NCI-H2029 (cell line): ENCODE measurements at places on chromosomes 3 and 15.

GRCh38 chr3:144039661-144040060, 68.0 kb downstream of the DIPK2A start:
- DNase-seq, result no peak

GRCh38 chr15:40366457-40367370, 8.7 kb downstream of the DISP2 start:
- peak; percentile 22 for DNase-seq

GRCh38 chr3:56854856-56855611, 53.3 kb upstream of the ARHGEF3 start:
- no peak for DNase-seq

DNA sequence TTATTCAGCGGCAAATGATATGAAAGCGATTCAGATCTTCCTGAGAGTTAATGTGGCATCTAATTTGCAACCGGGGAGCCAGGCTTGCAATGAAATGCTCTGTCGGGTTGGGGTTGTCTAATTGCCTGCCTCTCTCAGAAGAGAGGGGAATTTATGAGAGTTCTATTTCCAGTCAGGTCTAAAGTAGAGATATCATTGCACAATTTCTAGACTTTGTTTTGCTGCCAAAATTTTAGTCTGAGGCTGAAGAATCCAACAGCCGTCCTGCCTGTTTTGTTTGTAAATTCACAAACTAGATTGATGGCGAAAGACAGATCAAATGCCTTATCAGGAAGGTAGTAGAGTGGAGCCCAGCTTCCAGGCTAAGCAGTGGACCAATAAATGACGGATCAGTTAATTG, 610 bp downstream of the LIPC start:
- DNase-seq, result no peak

DNA sequence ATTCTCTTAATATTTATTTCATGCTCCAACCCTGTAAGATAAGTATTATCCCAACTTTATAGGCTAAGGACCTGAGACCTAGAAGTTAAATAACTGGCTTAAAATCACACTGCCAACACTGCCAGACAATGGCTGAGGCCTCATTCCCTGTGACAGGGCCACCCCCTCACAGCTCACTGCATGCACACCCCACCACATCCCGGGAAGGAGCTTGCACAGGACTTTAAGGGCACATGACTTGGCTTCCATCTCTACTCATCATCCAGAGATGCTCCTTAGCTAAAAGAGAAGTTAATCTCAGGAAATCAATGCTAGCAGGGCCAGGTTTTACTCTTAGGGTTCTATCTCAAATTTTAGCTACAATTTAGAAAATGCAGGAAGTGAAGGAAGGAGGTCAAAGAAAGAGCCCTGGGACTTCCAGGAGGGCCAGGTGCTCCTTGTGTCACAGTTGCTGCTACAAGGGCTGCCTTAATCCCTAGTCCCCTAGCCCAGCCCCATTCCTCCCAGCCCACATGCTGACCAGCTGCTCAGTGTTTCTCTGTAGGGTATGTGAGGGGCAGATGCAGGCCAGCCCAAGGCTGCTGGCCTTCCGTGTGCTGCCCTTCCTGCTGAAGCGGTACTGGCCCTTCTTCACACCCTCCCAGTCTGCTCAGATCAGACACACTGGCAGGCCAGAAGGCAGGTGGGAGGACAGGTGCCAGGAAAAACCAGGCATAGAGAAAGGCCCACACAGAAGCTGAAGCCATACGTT, 53.5 kb downstream of the WWTR1 start:
- DNase-seq, result no peak

DNA sequence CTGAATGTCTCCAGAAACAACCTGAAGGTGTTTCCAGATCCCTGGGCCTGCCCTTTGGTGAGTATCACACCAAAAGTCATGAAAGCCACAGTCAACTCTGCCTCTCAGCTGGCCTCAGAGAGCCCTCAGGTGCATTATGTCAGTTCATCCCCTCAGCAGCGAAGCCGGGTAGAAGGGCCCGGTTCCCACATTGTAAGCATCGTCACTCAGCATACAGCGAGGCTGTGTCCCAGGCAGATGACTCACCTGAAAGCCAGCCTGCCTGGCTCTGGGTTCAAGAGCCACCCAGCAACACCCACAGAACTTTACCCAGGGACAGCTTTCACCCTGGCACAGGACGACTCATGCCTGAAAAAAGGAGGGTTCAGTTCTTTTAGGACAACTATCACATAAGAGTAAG, 91.6 kb downstream of the LRRK1 start:
- DNase-seq, result no peak

GRCh38 chr3:178325330-178325729, 210.9 kb upstream of the KCNMB2 start:
- DNase-seq, result peak; percentile 5

GRCh38 chr3:62817678-62818077, 57.5 kb downstream of the CADPS start:
- DNase-seq, result no peak

DNA sequence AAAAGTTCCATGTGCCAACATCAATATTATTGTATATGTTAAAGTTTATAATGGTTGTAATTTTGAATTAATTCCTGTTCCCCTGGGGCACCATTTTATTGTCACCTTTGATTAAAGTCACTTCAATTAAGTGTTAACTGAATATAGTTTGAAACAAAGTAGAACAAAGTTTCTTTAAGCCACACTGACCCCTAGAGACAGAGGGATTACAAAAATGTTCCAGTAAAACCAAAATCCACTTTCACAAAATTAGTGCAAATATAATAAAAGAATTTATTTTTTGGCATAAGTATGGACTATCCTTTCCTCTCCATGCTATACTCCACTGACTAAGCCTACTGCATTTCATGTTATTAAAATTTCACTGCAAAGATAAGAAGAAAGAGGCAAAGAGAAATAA, 123.9 kb downstream of the ZMAT3 start:
- no peak for DNase-seq

DNA sequence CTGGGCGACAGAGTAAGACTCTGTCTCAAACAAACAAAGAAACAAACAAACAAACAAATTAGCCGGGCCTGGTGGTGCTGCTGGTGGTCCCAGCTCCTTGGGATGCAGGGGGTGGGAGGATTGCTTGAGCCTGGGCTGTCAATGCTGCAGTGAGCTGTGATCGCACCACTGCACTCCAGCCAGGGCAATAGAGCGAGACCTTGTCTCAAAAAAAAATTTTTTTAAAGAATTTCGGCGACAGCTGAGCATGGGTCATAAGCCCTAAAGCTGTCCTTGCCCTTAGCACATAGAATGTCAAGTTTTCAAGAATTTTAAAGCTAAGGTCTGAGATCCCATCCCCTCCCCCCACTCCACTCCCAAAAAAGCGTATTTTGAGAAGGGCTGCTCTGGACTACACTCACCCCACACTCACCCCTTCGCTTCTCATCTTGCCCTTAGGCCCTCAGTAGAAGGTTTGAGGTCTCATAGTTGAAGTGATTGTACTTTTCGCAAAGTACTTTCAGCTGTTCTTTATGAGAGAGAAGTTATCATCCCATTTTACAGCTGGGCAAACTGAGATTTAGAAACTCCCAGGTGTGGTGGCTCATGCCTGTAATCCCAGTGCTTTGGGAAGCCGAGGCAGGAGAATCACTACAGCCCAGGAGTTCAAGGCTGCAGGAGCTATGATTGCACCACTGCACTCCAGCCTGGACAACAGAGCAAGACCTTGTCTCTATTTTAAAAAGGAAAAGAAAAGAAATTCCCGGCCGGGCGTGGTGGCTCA, 34.3 kb upstream of the FLNB start:
- no peak for DNase-seq

DNA sequence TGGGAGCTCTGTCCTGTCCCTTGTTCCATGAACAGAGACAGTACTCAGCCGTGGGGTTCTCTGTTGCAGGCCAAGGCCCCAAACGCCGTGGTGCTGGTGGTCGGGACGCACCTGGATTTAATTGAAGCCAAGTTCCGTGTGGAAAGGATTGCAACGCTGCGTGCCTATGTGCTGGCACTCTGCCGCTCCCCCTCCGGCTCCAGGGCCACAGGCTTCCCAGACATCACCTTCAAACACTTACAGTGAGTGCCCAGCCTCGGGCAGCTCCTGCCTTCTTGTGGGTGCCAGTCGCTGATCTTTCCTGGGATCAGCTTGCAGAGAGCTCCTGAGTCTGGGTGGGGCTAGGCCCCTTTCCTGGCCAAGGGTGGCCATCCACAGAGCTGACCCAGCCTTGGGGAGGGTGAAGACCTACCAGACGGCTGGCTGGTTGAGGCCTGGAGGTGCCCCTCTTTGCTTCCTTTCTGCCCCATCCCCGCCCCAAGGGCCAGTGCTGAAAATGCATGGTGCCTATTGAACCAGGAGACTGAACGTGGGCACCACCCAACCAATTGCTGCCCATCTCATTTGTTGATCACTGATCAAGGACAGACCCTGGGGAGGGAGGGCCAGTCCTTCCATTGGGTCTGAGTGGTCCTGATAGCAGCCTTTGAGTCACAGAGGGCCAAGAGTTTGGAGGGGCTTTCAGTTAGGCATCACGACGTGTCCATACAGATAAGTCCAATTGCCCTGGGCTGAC, 106.9 kb downstream of the LRRK1 start:
- no peak for DNase-seq

DNA sequence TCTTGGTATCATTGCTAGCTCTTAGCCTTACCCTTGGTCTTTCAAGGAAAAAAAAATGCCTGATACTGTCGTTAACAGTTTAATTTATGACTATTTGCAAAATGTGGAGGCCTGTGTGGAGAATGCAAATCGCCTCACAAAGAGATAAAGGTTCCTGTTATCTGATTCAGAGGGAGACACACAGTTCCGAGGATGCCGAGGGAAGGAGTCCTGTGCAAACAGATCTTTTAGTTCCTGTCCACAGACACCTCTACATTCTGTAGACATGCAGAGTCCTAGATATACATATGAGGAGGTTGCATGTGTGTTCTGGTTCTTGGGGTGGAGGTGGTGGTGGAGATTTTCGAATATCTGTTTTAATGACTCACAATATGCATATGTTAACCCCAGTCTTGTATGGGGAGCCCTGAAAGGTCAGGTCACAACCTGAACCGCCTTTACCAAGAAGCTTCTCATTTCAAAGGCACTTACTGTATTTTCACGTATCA, 5.7 kb downstream of the NR2F2 start:
- DNase-seq, result no peak

DNA sequence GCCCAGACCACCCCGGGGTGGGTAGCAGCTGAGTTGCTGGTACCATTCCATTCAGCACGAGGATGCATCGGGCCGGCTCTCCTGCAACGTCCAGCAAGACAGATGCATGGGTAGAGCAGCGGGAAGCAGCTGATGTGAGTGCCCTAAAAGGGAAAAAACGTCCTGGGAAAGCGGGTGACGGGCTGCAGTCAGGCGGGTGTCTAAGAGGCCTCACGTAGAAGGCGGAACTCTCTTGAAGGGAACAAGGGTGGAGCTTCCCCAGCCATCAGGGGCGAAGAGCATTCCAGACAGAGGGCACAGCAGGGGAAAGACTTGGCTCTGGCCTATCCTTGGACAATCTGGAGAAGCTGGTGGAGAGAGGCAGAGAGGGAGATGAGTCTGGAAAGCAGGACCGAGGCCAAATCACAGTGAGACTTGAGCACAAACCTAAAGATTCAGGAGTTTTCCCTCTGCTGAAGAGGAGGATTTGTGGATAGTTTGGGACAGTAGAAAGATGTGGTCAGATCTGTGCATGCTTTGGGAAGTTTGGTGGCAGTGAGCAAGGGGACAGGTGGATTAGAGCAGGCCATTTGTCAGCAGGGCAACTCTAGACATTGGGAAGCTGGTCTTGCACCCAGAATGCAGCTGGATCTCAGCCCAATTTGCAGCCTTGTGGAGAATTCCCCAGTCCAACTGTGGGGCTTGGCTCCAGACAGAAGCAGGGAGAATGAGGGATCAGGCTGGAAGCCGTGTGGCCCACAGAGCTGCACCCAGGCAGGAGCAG, 70.7 kb downstream of the SEMA5B start:
- no peak for DNase-seq

GRCh38 chr3:58551636-58552180, 14.7 kb upstream of the ACOX2 start:
- DNase-seq, result no peak

DNA sequence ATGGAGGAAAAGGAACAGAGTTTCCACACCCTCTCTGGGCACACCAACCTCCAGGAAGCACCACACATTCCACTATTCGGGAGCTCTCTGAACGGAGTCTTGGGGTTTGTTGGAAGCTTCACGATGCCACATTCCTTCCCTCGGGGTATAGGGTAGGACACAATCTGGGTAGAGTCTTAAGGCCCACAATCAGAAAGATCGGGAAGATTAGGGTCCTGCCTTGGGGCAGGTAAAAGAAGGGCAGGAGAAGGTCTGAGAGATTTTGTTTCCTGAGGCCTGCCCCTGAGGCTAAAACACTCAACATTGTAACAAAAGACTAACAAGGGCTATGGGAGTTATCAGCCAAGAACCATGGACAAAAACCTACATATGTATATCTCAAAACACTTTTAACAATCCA, 89.2 kb upstream of the RAP2B start:
- no peak for DNase-seq

DNA sequence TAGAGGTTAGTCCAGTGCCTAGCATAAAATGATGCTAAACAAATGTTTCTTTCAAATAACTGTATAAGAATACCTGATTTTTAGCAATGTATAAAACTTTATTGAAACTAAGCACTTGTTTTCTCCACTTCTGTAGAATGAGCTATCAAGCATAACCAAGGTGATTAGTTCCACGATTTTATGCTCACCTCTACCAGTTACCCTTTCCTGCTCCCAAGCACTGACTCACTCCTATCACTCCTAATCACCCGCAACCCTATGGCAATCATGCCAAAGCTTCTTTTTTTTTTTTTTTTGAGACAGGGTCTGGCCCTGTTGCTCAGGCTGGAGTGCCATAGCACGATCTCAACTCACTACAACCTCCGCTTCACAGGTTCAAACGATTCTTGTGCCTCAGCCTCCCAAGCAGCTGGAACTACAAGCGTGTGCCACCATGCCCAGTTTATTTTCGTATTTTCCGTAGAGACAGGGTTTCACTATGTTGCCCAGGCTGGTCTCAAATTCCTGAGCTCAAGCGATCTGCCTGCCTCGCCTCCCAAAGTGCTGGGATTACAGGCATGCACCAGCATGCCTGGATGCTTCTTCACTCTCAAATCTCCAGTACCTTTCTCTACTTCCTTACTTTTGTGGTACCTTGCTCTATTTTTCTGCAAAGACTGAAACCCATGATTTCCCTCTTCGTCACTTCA, 3.9 kb downstream of the HSPBAP1 start:
- no peak for DNase-seq

DNA sequence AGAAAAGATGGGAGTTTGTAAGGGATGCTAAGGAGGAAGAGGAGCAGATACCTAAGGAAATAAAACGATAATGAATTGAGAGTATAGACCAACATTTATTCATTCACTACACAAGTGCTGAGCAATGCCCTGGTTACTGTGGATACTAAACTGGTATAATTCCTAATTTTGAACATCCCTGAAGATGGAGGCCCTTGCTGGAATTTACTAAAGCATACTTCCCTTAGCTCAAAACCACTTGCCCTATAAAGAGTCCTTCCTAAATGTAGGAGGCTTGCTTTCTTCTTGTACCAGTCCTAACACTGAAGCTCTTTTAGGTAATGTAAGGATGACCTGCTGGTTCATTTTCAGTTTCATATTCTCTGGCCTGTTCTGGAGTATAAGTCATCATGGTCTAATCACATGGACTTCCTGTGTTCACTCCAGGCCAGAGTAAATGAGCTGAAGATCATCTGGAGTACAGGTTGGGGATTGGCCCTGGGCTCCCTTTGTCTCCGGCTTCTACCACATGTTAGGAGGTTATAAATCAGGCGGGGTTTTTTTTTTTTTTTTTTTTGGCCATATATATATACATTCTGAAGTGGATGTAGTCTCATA, 40.1 kb upstream of the MTMR10 start:
- DNase-seq, result no peak

GRCh38 chr3:72080095-72080494, 295.1 kb upstream of the PROK2 start:
- no peak for DNase-seq

GRCh38 chr15:58678683-58679082, 70.8 kb downstream of the ADAM10 start:
- no peak for DNase-seq
